ENCODE measurements at places on chromosomes 11 and 22. TPM values are rescaled to one million over a fixed set of nuclear protein-coding genes. Genes with fewer than 3 reads are reported as not detected.

The EXPH5 gene
- total RNA-seq, result 0.05 TPM

The HSPA8 gene
- 1,414 TPM for total RNA-seq

The TMA7B gene
- total RNA-seq, result not detected

The CCDC89 gene
- total RNA-seq, result not detected

The SLC15A3 gene
- not detected for total RNA-seq

The SAAL1 gene
- 39.3 TPM for total RNA-seq

The L3MBTL2 gene
- total RNA-seq, result 18.0 TPM

The OR52N4 gene
- not detected for total RNA-seq

The DDTL gene
- total RNA-seq, result 1.8 TPM

The APLNR gene
- total RNA-seq, result not detected

The AIFM3 gene
- total RNA-seq, result 3.5 TPM

The TCN1 gene
- total RNA-seq, result 0.39 TPM

The AP1B1 gene
- total RNA-seq, result 24.6 TPM

The WBP2NL gene
- total RNA-seq, result 0.09 TPM

The C11orf42 gene
- total RNA-seq, result not detected

The TSPAN32 gene
- total RNA-seq, result not detected

The OR52I1 gene
- not detected for total RNA-seq

The KRTAP5-9 gene
- 0.09 TPM for total RNA-seq

The RAB39A gene
- total RNA-seq, result 0.43 TPM

The CRYBB1 gene
- total RNA-seq, result not detected

The BIRC3 gene
- total RNA-seq, result 52.7 TPM

The PGA5 gene
- total RNA-seq, result not detected

The TNNT3 gene
- total RNA-seq, result 0.15 TPM

The MPEG1 gene
- not detected for total RNA-seq

The PIWIL4 gene
- total RNA-seq, result 0.22 TPM

The OLFML1 gene
- not detected for total RNA-seq

The PNPLA5 gene
- not detected for total RNA-seq

The METTL15 gene
- 6.3 TPM for total RNA-seq

The ZNF408 gene
- 17.0 TPM for total RNA-seq

The PARVG gene
- total RNA-seq, result 0.09 TPM

The CECR2 gene
- total RNA-seq, result 0.10 TPM

The OR4D5 gene
- total RNA-seq, result not detected

The EWSR1 gene
- total RNA-seq, result 204 TPM

The KIRREL3 gene
- total RNA-seq, result 12.0 TPM

The GLYATL1 gene
- total RNA-seq, result not detected

The INS gene
- not detected for total RNA-seq

The SAA2 gene
- total RNA-seq, result 0.23 TPM

The CRY2 gene
- total RNA-seq, result 4.6 TPM

The ARHGAP20 gene
- 0.02 TPM for total RNA-seq

The CPT1B gene
- total RNA-seq, result 10.8 TPM

The MOV10L1 gene
- total RNA-seq, result 0.03 TPM

The CD6 gene
- 0.21 TPM for total RNA-seq

The IGF2 gene
- total RNA-seq, result 2.9 TPM

The C1QTNF5 gene
- not detected for total RNA-seq

The ZNF70 gene
- 0.75 TPM for total RNA-seq

The AMPD3 gene
- total RNA-seq, result 7.5 TPM

The C11orf98 gene
- 130 TPM for total RNA-seq

The PYGM gene
- 0.27 TPM for total RNA-seq

The NFAM1 gene
- total RNA-seq, result not detected

The OR5B21 gene
- total RNA-seq, result not detected

The IGLL1 gene
- total RNA-seq, result not detected

The CACNA1I gene
- 0.07 TPM for total RNA-seq

The OR6A2 gene
- not detected for total RNA-seq
